ENCODE measurements at places on chromosomes 3 and 15.
A peak's percentile ranks its signal among the peaks of the same experiment; 100 is the strongest.

- DNase-seq: no peak
Measured at GRCh38 chr3:128556907-128557306, 63.9 kb upstream of the GATA2 start.

- peak; percentile 64 for DNase-seq
Measured at GRCh38 chr3:100537646-100538338, 45.4 kb downstream of the TMEM45A start.

DNA sequence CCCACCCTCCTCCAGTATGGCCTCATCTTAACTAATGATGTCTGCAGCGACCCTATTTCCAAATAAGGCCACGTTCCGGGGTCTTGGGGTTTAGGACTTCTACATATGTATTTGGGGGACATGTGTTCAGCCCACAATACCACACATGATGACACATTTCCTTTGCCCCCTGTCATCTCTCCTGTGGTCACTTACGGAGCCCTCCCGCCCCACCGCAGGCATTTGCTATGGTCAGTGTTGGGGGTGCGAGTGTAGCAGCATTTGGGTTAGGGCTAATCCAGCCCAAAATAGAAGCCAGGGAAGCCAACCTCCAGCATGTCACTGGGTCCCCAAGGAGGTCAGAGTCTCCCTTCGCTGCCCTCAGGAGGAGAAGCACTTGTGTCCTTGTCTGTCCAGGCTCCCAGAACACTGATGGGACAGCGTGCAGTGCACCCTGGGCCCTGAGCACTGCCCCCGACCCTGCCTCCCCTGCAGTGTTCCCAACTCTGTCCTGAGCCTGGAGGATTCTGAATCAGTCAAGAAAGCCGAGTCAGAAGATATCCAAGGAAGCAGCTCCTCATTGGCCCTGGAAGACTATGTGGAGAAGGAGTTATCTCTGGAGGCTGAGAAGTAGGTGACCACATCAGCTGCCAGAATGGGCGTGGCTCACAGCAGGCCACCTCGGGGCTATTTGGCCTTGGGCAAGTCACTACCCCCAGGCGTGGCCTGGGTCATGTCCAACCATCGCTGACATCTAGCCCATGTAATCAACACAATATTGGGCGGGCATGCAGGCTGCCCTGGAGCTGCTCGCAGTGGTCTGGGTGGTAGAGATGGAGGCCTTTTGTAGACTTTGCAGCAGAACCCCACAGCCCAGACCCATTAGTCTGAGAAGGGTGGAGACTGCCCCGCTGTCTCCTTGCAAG is 46.9 kb upstream of the FGD5 start:
- DNase-seq: peak; percentile 7

GRCh38 chr3:195256639-195257453 is 14.1 kb downstream of the XXYLT1 start:
- DNase-seq: no peak

DNA sequence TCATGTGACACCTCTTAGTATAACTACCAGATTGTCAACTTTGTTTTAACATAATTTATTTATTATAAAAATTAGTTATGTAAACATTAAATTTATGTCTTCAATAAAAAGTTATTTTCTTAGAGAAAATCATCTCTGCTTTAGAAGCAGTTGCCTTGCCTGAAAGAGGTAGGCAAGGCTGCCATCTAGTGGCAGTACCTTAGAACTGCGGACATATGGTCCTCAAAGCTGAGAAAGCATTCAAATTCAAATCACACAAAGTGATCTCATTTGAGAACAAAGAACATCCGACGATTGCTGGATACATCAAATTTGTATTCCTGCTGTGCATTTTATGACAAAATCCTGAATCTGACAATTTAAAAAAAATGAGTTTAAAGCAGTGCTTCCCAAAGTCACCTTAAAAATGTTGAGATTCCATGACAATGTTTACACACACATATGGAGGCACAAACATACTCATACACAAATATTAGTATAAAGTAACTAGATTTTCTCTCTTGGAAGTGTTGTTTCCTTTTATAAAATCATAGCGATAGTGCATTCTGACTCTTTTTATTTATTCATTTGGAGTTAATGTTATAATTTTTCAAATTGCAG is 617.4 kb downstream of the CADM2 start:
- peak; percentile 81 for DNase-seq

DNA sequence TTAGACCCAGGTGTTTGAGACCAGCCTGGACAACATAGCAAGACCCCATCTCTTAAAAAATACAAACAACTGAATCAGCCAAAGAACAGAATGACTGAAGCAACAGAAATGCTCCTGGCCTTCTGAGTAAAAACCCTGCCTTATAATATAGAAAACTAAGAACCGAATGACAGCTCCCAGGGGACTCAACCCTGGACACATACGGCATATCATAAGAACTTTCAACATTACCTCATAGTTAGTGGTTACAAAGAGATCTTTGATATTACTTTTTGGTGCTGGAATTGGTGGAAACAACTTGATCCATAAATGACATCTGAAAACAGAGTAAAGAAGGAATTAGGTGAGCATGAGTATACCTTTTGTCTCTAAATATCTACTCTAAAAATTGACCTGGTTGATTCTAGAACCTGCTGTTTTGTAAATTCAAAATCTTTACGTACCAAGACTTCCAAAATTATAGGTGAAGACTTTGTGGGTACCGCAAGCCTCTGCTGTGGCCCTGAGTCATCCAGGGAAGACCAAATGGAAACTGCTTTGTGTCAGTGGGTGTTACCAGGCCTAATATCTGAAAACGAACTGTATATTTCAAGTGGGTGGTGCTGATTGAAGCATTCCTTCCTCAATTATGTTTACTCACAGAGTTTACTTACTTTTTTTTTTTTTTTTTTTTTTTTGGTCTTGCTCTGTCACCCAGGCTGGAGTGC is 35.5 kb downstream of the IL5RA start:
- no peak for DNase-seq

- DNase-seq: no peak
Measured at GRCh38 chr3:172154768-172155664, 115.6 kb downstream of the FNDC3B start.

GRCh38 chr3:192881159-192881786 is 36.4 kb downstream of the MB21D2 start:
- DNase-seq: no peak

GRCh38 chr3:98885851-98886250 is 15.6 kb downstream of the DCBLD2 start:
- DNase-seq: no peak

- no peak for DNase-seq
Measured at GRCh38 chr3:129481766-129482332, 41.8 kb downstream of the IFT122 start.

GRCh38 chr3:95319921-95320494 is 1257.1 kb downstream of the NSUN3 start:
- DNase-seq: peak; percentile 2

DNA sequence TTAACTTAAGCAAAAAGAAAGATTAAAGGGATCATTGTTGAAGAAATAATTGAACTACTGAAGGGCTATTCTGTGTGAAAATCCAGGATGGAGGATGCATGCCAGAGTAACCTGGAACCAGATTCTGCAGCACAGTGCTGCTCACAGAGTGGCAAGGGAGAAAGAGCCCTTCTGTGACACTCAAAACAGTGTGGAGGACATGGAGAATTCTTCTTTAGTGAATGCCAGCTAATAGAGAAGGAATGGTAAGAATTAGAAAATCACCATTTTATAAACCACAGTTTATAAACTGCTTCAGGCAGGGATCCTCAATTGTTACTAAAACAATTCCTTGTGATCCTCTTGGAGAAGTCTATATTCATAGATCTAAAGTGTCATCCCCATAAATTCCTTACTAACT is 70.4 kb upstream of the ARHGEF26 start:
- no peak for DNase-seq

DNA sequence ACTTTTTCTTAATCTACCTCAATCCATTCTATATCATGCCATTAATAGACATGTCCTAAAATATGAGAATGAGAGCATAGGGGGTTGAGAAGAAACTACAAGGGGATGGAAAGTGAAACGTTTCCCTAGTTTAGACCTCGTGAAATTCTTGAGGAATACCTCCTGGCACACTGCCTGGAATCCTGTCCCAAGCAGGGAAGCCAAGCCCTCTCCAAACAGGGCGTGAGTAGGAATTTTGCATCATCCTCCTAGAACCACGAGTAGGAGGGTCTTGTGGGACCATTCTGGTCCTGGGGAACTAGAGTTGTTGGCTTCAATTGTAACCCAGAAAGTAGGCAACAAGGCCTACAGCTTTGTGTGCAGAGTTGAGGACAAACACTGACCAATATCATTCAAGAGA is 19.6 kb upstream of the C3orf80 start:
- DNase-seq: no peak

Data from trophoblast cell (in vitro differentiated cells and primary cell).